ENCODE measurements at places on chromosomes 7 and 10.
A peak's percentile ranks its signal among the peaks of the same experiment; 100 is the strongest.

GRCh38 chr7:108839076-108839475, 269.4 kb downstream of the DNAJB9 start:
- H3K27ac ChIP-seq, result no peak overlapping the region
- H3K4me1 ChIP-seq, result no peaks in the 10 kb centered on the region
- H3K4me3 ChIP-seq, result no peak overlapping the region
- H3K27me3 ChIP-seq, result no peaks in the 10 kb centered on the region
- DNase-seq, result no peak
- H3K36me3 ChIP-seq, result no peaks in the 10 kb centered on the region

DNA sequence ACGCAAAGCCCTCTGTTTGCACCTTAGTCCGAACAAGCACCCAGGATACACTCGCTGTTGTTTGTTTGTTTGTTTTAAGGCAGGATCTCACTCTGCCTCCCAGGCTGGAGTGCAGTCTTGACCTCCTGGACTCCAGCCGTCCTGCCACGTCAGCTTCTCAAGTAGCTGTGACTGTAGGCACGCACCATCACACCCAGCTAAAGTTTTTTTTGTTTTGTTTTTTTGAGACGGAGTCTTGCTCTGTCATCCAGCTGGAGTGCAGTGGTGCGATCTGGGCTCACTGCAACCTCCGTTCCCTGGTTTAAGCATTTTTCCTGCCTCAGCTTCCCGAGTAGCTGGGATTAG, 76.8 kb downstream of the CTBP2 start:
- no peak overlapping the region for H3K27ac ChIP-seq
- peaks cover 1% of the 10 kb centered on the region for H3K4me1 ChIP-seq
- no peak for DNase-seq
- no peaks in the 10 kb centered on the region for H3K36me3 ChIP-seq
- H3K4me3 ChIP-seq, result no peak overlapping the region

DNA sequence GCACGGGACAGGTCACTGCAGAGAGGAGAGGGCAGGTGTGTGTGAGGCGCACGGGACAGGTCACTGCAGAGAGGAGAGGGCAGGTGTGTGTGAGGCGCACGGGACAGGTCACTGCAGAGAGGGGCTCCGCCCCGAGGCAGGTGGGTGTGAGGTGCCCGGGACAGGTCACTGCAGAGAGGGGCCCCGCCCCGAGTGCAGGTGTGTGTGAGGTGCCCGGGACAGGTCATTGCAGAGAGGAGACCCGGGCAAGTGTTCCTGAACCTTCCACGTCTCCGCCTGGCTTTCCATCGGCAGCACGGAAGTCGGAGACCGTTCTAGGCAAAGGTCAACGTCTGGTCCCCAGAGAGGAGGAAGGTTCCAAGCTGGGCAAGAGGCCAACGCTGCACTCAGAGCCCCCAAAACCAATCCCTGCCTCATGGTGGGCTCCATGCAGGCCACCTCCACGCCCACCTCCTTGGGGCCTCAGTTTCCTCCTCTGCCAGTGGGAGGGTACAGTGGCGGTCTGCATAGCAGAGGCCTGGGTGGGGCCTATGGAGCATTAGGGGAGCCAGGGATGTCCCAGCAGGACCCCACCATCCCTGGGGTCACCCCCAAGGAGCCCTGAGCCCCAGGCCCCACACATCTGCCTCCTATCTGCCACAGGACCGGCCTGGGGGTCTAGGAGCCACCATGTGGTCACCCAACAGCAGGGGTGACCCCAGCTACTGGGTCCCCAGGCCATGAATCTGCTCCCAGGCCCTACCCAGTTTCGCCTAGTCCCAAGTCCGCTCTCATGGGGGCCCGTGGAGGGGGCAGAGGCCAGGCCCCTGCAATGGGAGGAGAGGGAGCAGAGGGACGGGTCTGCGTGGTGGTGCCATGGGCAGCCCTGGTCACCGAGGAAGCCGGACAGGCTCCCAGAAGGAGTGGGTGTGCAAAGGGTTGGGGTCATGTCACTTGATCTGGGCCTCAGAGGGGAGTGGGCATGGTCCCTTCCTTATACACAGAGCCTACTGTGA, 57.0 kb downstream of the STK32C start:
- no peaks in the 10 kb centered on the region for H3K36me3 ChIP-seq
- H3K27ac ChIP-seq, result no peak overlapping the region
- H3K4me3 ChIP-seq, result no peak overlapping the region
- peaks cover 2% of the 10 kb centered on the region for H3K4me1 ChIP-seq
- H3K27me3 ChIP-seq, result no peaks in the 10 kb centered on the region

DNA sequence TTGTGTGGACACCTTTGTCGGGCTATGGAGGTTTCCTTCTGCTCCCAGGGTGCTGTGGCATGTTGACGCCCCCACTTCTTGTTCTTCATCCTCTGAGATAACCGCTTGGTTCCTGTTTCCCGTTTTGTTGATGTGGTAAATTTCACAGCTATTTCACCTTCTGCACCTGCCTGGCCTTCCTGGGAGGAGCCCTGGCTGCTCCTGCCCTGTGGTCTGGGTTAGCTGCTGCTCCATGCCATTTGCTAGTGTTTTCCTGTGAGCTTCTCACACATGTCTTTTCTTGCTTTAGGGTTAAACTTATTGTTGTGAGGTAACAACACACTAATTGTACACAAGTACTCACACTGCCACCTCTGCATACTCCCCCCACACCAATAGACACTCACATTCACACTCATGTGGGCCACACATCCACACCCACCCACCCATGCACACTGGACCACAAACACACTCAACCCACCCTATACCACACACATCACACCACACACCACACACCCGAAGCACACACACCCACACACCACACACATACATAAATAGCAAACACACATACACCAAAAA, 46.5 kb upstream of the MSMB start:
- no peaks in the 10 kb centered on the region for H3K27me3 ChIP-seq
- H3K4me3 ChIP-seq, result no peak overlapping the region
- no peak overlapping the region for H3K27ac ChIP-seq
- H3K36me3 ChIP-seq, result no peaks in the 10 kb centered on the region
- no peaks in the 10 kb centered on the region for H3K4me1 ChIP-seq
- DNase-seq, result no peak

DNA sequence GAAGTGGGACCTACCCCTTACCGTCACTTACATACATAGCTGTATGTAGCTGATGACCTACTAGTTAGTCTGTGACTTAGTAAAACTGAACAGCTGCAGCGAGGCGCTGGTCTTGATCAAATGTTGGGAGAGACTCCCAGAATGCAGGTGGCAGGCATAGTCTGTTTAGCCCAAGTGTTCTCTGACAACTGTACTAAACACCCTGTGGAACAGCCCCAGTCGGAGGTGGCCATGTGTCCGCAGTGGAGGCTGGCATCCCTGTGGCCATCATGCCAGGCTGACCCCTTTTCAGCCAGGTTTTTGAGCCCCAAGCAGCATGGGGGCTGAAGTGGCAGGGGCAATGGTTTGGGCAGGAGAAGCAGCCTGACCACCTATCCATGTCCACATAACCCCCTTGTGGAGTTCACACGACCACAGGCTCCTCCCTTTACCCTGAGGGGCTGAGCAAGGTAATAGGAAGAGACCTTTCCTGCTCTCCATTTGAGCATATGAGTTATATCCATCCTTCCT, 7.2 kb downstream of the ADCY1 start:
- H3K36me3 ChIP-seq, result no peaks in the 10 kb centered on the region
- H3K4me1 ChIP-seq, result peaks cover 41% of the 10 kb centered on the region
- peaks cover 2% of the 10 kb centered on the region for H3K27me3 ChIP-seq
- no peak overlapping the region for H3K4me3 ChIP-seq
- no peak overlapping the region for H3K27ac ChIP-seq
- DNase-seq, result no peak

DNA sequence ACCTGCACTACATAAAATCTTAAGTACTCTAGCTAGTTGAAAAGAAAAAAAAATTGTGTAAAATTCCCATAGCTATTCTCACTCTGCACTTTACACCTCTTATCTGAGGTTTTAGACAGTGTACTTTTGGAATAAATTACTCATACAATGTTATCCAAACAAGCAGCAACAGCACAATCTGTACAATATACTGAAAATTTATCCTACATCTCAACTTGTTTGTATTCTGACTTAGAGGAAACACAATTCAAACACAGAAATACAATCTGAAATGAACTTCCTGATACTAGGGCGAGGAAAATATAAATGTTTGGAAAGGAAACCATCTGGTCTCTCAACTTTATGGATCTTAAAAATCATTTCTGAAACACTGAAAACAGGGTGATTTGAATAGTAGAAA, 381.7 kb downstream of the THSD7A start:
- no peaks in the 10 kb centered on the region for H3K27me3 ChIP-seq
- H3K4me3 ChIP-seq, result no peak overlapping the region
- no peaks in the 10 kb centered on the region for H3K36me3 ChIP-seq
- H3K27ac ChIP-seq, result no peak overlapping the region
- no peaks in the 10 kb centered on the region for H3K4me1 ChIP-seq
- DNase-seq, result no peak

DNA sequence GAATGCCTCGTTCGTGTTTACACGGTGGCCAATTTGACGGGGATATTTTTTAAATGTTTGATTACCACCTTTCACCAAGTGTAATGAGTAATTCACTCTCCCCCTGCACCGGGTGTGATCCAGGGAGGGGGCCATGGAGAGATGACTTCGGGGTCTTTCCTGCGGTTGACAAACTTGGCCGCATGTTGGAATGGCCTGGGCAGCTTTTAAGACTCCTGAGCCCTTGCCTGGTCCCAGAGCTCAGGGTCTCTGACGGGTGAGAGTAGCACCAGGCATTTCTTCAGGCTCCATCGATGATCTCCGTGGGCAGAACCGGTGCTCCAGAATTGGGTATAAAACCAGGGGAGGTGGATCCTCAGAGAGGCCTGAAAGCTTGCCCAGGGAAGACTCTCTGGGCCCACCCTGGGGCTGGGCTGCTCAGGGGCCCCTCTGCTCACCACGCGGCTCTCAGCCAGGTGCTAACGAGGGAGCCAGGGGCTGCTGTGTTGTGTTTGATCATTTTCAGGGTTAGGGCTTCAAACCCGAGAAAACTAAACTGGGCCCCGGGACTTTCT, 882 bp downstream of the ZNF282 start:
- H3K27me3 ChIP-seq, result no peaks in the 10 kb centered on the region
- DNase-seq, result no peak
- H3K27ac ChIP-seq, result peak overlapping the region; percentile 19
- peak overlapping the region; percentile 94 for H3K4me3 ChIP-seq
- peaks cover 5% of the 10 kb centered on the region for H3K4me1 ChIP-seq
- H3K36me3 ChIP-seq, result peaks cover 29% of the 10 kb centered on the region

GRCh38 chr10:100141446-100142087, 44.3 kb downstream of the ERLIN1 start:
- no peaks in the 10 kb centered on the region for H3K36me3 ChIP-seq
- no peaks in the 10 kb centered on the region for H3K4me1 ChIP-seq
- H3K4me3 ChIP-seq, result no peak overlapping the region
- DNase-seq, result no peak
- no peaks in the 10 kb centered on the region for H3K27me3 ChIP-seq
- no peak overlapping the region for H3K27ac ChIP-seq

DNA sequence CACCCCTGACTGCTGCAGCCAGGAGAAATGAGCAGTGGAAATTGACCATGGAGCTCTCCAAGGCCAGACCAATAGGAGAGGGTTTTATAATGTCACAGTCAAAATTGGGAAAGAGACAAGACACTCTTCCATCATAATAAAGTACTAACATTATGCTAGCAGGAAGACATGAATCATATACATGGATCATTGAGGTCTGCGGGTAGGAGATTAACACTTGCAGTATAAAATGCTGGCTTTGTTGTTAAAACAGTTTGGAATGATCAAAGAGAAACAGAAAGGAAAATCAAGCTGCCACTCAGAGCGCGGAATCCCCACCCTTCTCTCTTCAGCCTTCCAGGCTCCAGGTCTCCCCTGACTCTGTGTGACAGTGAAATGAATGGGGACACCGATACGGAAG, 53.4 kb upstream of the CALN1 start:
- no peaks in the 10 kb centered on the region for H3K36me3 ChIP-seq
- H3K27ac ChIP-seq, result no peak overlapping the region
- H3K27me3 ChIP-seq, result no peaks in the 10 kb centered on the region
- DNase-seq, result no peak

DNA sequence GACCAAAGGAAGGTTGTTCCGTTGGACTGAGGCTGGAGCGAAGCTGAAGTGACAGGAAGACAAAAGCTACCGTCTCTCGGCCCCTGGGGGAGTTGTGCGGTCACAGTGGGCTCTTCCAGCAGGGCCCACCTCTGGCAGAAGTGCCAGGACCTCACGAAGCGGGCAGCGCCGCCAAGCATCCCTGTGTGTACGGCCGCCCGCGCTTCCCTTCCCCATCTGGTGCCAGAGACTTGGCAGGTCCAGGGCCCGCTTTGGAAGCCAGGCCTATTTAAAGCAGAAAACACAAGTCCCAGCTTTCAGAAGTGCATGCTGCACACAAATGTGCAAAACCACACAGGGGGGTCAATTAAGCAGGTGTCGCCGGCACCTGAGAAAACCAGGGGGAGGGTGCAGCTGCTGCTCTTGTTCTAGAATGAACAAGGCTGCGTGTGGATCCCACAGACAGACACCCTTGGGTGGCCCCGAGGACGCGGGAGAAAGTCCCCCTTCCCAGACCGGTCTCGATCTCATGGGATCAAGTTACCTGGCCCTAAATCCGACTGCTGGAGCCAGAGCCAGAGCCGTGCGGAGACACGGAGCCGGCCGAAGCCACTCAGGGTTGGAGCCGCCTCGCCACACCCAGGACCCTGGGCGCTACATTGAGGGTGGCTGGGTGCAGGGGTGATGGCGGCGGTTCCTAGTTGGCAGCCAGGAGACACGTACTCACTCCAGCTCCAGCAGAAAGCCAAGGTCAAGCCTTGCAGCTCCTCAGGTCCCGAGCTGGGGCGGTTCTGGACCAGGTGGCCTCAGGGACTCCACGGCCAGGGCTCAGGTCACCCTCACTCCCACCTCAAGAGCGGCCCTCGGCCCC, 51.8 kb upstream of the PPP2R2D start:
- no peaks in the 10 kb centered on the region for H3K36me3 ChIP-seq
- no peak for DNase-seq
- H3K27ac ChIP-seq, result no peak overlapping the region
- H3K27me3 ChIP-seq, result no peaks in the 10 kb centered on the region
